ENCODE measurements at places on chromosomes 1 and 21.

DNA sequence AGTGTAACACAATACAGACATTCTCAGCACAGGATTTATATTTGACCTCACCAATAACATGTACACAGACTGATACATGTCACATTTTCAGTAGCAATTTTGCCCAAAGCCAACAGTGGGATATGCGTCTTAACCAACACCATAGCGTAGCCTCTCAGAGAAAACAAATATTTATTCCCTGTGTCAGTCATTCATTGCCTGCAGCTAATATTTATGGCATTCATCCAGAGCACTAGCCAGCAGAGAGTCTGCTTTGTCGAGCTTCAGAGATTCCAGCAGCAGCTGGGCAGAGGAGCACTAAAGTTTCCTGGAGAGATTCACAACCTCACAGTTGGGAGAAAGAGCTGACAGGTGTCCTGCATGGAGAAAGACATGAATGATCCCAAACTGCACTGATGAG lies 400.7 kb upstream of the DAB1 start:
- DNase-seq: no peak

GRCh38 chr1:32411261-32411660 lies 17.0 kb upstream of the BSDC1 start:
- no peak for DNase-seq

DNA sequence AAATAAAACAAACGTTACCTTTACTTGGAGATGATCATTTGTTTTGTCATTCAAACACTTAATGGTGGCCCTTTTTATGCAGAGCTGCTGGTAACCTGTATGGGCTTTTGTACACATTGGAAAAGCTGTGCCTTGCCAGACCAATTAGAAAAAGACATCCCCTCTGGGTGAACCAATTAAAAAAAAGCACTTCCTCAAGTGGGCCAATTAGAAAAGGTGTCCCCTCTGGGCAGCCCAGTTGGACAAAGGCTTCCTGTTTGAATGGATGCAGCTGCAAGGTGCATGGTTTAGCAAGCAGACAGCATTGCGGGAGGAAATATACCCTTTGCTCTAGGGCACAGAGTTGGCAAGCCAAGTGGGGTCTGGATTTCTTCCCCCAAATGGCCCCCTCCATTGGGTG lies 21.6 kb downstream of the HUNK start:
- no peak for DNase-seq

DNA sequence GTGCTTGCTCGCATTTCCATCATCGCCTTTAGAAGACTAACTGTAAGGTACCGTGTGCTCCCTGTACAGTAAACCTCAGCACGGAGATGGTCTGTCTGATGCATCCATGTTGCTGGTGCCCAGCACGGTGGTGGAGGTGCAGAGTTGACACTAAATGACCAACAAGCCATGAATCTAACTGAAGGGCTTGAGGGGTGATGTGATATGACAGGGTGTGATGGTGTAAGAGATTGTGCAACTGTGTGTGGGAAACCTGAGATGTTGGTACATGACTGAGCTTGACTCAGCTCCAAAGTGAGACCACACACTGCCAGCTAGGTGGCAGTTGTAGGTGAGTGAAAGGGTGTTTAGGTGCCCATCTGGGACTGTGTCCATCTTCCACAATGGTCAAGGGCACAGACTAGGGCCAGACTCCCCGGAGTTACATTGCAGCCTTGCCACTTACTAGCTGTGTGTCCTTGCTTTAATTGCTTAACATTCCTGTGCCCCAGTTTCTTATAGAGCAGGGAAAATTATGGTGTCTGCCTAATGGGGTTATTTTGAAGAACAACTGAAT lies 21.4 kb downstream of the SLC2A1 start:
- DNase-seq: no peak

GRCh38 chr1:180231506-180231921 lies 1.4 kb downstream of the LHX4 start:
- DNase-seq: no peak

DNA sequence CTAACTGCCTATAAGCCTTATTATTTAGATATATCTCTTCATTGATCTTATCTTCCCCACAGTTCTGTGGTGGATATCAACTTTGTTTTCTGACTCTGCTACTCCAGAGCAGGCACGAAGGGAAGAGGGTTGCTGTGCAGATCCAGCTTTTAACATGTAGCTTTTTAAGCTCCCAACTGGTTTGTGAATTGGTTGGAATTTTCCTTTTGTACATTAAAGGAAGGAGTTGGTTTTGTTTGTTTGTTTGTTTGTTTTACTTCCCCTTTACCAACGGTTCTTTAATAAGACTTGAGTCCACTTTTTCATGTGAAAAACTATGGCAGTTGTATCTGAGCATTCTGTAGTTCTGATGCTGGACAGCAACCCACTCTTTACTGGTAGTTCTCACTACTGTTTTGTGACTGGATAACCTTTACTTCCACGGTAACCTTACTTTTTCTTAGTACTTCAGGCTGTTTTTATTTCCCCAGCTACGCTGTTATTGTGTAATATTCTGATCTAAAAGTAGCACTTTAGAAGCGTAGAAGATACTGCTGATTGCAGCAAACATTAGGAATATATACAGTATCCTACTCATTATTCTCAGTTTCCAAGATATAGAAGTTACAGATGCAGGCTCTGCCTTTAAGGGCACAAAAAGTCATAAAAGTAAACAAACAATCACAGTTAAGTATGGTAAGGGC lies 1.6 kb downstream of the GNPAT start:
- DNase-seq: no peak

- no peak for DNase-seq
Measured at GRCh38 chr1:14909920-14910460, 243.6 kb upstream of the TMEM51 start.

- no peak for DNase-seq
Measured at GRCh38 chr1:12776801-12777557, 3.4 kb downstream of the PRAMEF12 start.

GRCh38 chr1:201396861-201397464 lies 2.2 kb downstream of the LAD1 start:
- no peak for DNase-seq

- peak; percentile 12 for DNase-seq
Measured at GRCh38 chr1:89454845-89455521, 69.6 kb upstream of the LRRC8B start.

- no peak for DNase-seq
Measured at GRCh38 chr1:243946946-243947345, 96.9 kb upstream of the AKT3 start.

- no peak for DNase-seq
Measured at GRCh38 chr1:180415985-180416633, 86.3 kb downstream of the ACBD6 start.

DNA sequence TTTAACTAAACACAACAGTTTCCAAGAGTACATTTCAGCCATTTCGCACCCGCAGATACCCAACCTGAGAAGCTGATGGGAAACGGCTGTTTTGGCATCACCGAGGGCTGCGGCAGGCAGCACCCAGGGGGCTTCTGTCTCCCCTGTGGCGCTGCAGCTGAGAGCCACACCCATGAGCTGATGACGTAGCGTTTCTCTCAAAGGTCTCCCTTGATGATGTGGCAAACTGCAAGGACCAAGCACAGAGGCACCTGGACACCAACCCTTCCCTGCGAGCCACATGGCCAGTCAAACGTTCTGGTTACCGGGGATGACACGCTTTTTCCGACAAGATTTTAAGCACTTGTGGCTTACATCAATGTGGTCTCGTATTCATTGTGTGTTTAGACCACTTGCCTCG lies 150.8 kb upstream of the ERG start:
- no peak for DNase-seq
